ENCODE measurements at places on chromosomes 7 and 10.

DNA sequence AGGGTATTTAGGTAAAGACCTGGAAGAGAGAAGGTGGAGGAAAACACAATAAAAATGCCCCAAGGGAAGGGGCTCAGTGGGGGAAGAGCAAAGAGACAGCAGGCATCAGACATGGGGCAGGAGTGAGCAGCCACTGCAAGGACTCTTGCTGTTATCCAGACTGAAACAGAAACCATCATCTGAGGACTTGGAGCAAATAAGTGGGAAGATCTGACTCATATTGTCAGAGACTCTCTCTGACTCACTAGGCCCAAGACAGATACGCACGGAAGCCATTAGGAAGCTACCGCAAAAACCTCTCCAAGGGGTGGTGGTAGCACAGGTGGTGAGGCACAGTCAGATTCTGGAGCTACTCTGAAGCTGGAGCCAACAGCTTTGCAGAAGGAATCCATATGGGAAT lies 110.7 kb downstream of the RNF32 start:
- no peak for DNase-seq

DNA sequence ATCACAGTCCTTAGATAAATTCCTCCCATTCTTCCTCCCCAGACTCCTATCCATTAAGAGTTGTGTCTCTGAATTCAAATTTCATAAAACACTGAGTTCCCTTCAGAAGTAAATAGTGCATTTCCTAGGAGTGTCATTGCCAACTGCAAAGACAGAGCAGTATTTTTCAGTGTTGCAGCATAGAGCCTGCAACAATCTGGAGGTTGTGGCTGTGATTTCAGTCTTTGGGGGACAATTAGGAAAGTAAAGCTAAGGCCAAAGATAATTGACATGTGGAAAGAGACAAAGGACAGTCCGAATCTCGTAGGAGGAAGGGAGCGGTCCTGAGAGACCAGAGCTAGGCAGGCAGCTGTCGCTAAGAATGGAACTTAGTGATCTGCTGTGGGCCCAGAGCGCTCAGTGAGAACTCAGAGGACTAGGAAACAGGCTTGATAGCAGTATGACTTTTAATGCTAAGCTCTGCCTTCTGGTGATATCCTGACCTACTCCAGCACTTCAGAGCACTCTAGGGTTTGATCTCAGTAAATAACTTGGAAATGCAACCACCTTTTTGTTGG lies 46.2 kb downstream of the PRPF18 start:
- no peak for DNase-seq

GRCh38 chr10:18100669-18101068 lies 39.6 kb upstream of the CACNB2 start:
- DNase-seq, result no peak

DNA sequence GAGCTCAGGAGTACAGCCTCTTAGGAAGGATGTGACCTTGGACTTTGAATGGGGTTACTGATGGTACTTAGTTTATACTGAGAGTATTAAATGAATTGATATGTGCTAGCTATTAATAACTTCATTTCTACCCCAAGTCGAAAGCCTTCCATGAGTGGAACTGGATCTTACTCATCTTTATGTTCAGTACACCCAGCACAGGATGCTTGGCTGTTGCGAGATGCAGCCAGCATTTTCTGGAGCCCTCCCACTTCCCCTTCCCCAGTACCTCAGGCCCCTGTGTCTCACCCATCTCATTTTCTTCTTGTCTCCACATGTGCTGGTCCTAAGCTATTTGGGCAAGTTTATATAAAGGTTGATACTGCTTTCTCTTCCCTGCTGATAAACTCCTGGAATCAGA lies 7.2 kb downstream of the UPP1 start:
- no peak for DNase-seq

GRCh38 chr7:134730411-134730829 lies 49.0 kb upstream of the CALD1 start:
- no peak for DNase-seq

GRCh38 chr7:14995774-14996173 lies 93.2 kb upstream of the DGKB start:
- DNase-seq, result no peak

DNA sequence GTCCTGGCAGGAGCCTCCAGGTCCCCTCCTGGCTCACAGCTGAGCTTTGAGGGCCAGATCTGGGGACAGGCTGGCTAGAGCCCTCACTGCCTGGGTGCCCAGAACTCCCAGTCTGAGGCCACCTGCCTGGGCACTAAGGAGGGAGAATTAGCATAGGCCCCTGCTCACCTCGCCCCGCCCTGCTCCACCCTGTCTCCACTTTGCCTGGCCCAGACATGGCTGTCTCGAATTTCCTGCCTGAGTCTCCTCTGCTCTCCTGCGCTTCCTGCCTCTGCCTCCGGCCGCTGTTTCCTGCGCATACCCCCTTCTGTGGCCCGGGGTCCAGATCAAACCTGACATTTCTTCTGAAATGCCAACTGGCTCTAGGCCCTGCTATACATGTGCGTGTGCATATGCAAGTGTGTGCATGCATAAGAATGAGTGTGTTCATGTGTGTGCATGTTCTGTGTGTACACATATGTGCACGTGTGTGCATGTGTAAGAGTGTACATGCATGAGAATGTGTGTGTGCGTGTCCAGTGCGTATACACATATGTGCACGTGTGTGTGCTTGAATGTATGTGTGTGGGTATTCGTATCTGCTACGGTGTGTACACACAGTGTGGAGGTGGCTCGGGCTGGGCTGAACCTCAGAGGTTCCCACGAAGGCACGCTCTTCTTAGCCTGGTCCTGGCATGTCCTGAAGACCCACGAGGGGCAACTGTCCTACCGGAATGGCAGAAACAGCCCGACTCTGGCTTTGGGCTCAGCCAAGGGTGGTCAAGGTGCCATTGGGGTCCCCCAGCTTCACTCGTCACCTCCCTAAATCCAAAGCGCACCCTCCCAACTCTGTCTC lies 64.9 kb downstream of the MYL10 start:
- DNase-seq, result no peak

- DNase-seq, result no peak
Measured at GRCh38 chr10:48400129-48400849, 93.8 kb downstream of the MAPK8 start.

DNA sequence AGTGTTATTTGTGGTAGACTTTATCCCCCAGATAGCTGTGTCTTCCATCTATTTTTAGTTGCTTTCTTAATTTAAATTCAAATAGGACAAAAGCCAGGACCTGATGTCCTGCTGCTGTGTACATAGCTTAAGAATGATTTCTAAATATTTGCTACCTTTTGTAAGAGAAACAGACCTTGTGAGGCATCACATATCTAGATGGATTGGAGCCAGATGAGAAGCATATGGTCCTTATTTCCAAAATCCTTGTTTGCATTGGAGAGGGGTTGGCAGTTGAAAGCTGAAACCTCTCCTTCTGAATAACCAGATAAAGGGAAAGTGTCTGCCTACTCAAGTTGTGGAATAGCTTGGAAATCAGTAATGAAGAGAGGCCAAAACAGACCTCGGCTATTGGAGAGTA lies 50.7 kb upstream of the AMPH start:
- DNase-seq, result no peak

DNA sequence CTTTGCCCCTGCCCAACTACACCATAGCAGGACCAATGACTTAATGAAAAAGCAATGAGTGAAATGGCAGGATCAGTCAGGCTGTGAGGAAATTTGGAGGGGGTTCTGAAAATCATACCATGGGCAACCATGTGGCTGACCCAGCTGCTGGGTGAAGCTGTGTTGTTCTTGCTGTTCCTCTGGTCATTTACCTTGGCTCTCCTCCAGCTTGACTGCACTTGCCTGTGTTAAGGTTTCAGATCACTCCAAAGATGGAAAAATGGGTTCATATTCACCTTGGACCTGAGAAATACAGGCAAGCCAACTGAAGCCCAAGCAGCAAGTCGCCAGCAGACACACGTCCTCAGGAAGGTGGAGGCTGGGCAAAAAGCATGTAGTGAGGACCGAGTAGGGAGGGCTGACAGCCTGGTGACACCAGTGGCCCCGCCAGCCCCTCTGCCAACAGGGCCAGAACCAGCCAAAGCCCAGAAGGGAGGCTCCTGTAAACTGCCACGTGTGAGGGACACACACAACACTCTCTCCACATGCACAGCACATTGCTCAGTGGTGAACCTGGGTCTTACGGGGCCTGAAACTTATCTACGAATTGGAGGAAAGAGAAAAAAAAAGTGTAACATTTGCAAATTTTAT lies 40.1 kb downstream of the PARP12 start:
- DNase-seq, result no peak

DNA sequence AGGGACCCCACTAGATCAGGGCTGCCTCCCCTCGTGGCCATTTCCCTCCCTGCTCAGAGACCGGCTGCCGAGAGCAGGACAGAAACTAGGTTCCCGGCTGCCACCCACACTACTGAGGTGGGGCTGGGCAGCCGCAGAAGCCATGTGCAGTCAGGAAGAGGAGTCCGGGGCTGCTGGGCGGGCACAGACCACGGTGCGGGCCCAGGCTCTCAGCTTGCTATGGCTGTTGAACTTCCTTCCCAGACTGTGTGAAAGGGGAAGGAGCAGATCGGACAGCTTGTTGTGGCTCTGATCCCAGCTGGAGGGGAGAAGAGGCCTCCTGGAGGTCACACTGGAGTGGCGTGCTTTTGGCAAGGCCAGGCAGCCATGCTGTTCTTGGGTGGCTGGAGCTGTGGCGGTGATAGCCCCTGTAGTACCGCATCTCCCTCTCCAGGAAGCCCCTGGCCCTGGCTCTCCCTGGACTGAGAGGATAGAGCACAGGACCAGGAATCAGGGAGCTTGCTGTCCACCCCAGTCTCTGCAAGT lies 56.8 kb downstream of the HK1 start:
- DNase-seq, result peak; percentile 81

- DNase-seq, result no peak
Measured at GRCh38 chr10:57982091-57982490, 285.6 kb downstream of the IPMK start.

- DNase-seq, result no peak
Measured at GRCh38 chr10:65793738-65794425, 1132.0 kb upstream of the LRRTM3 start.

- no peak for DNase-seq
Measured at GRCh38 chr10:75223507-75223906, 12.2 kb downstream of the COMTD1 start.

GRCh38 chr10:69957886-69958555 lies 94.6 kb upstream of the MACROH2A2 start:
- DNase-seq, result peak; percentile 24

DNA sequence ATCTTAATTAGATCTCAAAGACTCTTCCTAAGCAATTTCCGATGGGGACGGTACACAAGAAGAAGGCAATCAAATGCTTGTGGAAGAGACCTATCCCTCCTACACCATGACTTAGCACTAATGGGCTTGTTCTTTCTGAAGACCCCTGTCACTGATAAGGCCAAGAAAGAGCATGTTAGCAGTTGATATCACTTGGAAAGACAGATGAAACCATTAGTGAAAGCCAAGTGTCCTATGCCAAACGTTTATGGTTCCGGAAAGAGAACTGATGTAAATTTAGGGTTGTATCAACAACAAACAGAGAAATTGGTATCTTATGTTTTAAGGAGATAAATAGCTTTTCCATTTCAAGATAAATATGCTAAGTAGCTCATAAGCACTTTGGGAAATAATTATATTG lies 6.5 kb downstream of the UROS start:
- no peak for DNase-seq

DNA sequence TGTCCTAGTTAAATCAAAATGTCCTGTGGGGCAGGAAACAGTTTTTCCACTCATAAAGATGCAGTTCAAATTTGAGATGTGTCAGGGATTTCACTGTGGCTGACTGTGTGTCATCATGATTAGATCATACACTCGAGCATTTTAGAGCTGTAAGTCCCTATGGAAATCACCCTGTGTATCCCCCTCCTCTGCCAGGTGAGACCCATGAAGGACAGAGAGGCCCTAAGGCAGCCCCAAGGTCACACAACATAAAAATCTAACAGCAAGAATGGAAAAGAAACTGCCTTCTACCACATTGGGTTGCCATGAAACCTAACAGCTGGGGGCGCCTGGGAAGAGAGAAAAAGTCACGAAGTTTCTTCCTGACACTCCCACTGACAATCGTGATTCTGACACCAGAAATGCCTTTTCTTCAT lies 135.8 kb downstream of the KCNMA1 start:
- DNase-seq, result no peak

- no peak for DNase-seq
Measured at GRCh38 chr10:34161777-34162370, 653.2 kb downstream of the PARD3 start.

Measured in GDM1 (cell line).